ENCODE measurements at places on chromosomes 2 and 18.
A peak's percentile ranks its signal among the peaks of the same experiment; 100 is the strongest.

GRCh38 chr2:55156326-55156725 lies 75.8 kb downstream of the CLHC1 start:
- no peak for DNase-seq

DNA sequence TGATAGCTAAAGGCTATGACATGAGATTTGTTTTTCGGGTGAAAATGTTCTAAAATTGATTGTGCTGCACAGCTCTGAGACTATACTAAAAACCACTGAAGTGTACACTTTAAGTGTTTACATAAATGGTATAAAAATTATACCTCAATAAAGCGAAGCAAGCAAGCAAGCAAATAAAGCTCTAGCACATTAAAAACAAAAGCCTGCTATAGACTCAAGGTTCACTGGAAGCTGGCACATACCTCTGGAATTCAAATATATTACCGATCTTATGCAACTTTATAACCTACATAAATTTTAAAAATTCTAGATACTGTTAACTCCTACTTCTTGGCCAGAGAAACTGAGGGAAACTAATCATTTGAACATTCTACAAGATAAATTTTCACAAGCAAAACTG lies 20.1 kb downstream of the PELI1 start:
- DNase-seq, result no peak

DNA sequence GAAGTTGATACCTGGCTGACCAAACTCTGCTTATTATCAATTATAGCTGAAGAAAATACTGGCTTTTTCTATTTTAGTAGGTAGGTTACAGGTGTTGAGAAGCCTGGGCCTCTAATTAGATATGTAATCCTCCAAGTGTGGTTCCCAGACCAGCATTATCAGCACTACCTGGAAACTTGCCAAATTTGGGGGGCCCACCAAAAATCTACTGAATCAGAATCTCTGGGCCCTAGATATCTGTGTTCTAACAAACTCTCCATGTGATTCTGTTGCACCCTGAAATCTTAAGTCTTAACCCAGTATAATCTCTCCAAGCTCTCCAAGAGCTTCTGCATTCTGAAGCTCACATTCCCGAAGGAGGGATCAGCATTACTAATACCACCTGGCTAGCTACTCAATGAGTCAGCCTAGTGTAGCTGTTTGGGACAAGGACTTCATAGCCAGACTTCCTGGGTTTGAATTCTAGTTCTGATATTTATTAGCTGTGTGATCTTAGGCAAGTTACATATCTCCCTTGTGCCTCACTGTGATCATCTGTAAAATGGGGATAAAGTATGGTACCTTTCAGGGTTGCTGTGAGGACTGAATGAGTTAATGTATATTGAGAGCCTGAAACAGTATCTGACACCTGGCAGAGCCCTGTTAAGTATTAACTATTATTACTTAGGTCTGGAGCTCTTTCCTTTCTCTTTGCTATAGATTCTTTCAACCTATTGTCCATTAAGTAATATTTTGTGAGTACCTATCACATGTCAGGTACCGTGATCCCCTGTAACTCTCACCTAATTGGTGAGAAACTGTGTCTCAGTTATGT lies 94.1 kb upstream of the CD302 start:
- DNase-seq, result no peak

DNA sequence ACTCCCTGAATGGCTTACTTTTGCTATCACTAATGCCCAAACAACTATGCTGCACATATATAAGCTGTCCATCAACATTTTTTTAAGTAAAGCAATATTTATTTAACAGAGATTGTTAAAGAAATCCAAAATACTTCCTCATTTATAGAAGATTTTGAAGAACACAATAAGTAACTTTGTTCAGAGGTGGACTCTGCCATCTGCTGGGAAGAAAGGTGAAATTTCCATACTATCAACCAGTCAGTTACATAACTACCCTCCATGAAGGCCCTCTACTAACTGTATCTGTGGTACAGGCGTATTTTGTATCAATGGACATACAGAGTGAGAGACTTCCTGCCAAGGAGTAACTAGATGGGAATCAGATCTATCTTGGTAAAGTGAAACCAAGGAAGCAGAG lies 106.0 kb downstream of the DTNB start:
- no peak for DNase-seq

- peak; percentile 50 for DNase-seq
Observed at GRCh38 chr2:219736209-219736608, 108.8 kb downstream of the SLC4A3 start.

GRCh38 chr2:230582851-230583283 lies 129.8 kb upstream of the CAB39 start:
- no peak for DNase-seq

DNA sequence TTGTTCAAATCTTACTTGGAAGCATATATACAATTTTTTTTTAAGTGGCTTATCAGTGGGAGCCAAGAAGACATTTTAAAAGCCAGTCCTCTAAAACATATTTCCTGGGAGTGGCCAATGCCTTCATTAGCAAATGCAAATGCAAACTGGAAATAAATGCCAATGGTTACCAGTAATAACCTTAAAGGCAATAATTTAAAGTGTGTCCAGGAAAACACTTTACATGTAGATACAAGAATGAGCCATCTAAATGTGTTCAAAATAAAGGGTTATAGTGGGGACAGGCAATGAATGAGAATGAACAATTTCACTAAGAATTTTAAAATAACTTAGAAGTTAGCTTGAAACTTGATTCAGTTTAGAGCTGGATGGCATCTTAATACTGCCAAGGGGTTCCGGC lies 64.2 kb downstream of the FARSB start:
- DNase-seq, result no peak

DNA sequence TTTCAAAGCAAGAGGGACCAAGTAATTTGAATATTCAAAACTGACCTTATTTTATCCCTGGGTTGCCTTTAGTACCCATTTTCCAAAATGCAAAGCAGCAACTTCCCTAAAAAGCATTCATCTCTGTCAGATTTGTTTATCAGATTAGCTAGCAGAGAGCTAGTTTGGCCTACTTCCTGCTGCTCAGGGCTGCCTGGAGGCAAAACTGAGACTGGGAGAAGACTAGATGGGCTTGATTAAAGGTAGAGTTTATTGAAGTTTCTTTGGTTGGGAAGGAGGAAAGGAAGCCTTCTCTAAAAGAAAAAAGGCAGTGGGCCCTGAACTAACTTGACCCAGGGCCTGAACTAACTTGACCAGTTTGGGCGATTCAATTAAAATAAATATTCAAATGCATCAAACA lies 426.1 kb upstream of the FAM98A start:
- DNase-seq, result no peak

DNA sequence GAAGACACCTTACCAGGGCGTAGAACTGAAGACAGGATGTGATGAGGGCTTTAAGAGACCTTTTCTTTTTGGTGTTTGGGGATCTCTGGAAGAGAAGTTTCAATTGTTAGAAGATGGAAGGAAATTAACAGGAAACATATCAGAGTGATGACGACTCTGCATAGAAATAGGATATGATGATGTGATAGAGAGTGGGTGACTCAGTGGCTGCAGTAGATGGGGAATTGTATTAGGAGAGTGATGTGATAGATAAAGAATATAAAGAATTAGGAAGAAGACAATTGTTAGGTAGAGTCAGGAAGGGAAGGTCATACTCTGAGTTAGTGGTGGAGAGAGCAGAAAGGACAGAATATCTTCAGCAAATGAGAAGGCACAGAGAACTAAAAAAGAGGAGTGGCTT lies 593.9 kb downstream of the NYAP2 start:
- no peak for DNase-seq

GRCh38 chr2:6750411-6751158 lies 115.1 kb downstream of the CMPK2 start:
- DNase-seq, result no peak

DNA sequence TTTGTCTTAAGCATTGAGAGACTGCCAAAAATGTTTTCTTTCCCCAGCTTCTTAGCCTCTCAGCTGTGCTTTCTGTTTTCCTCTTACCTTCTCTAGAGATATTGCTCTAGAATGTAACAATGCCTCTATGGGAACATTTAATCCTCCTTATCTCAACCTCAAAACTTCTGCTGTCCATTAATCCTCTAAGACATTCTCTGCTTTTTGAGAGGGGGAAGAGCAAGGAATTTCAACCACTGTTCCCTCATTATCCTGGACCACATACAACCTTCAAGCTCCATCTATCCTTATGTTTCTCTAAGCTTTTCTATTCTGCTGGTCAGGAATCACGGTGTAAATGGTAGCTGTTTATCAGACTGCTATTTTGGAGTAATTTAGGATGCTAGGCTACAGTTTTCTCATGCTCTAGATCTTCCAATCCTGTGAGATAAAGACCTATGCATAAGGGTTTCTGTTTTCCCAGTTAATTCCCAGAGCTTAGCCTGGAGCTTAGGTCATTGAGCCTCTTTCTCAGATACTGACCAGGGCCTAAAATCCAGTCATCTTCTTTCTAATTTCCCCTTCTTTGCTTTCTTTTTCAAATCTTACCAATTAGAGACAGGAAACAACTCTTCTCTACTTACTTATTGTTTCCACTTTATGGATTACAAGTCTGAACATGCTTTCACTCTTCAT lies 282.0 kb downstream of the CALCRL start:
- no peak for DNase-seq
